ENCODE measurements at places on chromosomes 2 and 18.

DNA sequence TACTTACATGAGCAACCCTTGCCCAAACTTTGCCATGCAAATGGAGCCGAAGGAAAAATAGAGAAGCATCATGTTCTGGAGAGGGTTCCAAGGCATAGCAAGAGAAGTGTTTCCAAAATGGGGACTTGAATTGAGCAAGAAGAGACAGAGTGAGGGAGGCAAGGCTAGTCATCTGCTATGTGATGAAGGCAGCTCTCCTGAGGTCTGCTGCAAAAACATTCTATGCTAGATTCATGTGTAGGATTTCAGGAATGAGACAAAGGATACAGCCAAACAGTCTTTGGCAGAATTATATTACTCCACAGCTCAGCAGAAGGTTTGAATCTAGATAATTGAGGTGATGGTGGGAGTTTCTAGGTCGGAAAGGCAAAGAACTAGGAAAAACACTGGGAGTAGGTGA lies 24.1 kb upstream of the MRPL19 start:
- no peak for DNase-seq

DNA sequence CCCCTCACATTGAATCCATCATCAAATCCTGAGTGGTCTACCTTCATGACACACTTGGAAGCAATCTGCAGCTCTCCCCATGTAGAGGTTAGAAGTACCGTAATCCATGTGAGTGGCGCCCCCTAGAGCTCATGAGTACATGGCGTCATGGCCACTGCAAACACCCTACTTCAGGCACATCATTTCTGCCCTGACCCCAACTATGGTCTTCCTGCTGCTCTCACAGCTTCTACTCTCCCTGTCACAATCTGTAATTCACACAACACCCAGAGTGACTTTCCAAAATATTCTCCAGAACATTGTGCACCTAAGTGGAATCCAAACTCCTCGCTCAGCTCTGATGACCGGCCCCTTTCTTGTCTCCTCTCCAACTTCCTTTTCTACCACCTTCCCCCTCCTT lies 141.9 kb downstream of the ANKRD44 start:
- DNase-seq: no peak

GRCh38 chr2:9538000-9538507 lies 17.6 kb downstream of the ADAM17 start:
- DNase-seq: peak; percentile 81

DNA sequence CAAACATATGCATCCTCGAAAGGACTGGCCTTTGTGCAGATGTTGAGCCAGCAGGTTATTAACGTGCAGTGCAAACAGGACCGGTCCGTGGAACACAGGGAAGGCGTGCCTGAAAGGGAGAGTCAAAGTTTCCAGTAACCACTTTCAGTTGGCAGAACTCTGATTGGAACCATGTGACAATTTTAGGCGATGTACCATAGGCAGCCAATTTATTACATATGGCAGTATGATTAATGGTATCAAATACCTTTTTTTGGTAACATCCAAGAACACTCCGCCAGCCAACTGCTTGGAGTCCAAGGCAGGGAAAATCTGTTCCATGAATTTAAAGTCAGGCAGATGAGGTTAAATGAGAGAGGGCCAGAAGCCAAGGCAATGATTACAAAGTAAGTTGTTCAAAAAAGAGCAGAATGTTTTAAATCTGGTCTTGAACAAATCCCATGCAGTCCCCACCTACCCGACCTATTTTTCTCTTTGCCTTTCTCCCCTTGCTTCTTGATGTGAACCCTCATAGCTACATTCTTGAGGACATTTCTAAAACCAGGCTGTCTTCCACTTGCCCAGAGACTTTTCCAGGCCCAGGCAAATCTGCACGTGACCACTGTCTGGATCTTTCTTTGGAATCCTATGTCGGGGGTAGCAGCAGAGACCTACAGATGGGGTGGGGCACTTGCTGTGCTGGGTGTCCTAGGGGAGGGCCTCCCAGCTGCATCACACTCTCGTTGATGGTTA lies 351.7 kb downstream of the HRH4 start:
- DNase-seq: no peak

- DNase-seq: no peak
Measured at GRCh38 chr18:5524660-5525059, 19.1 kb downstream of the EPB41L3 start.

DNA sequence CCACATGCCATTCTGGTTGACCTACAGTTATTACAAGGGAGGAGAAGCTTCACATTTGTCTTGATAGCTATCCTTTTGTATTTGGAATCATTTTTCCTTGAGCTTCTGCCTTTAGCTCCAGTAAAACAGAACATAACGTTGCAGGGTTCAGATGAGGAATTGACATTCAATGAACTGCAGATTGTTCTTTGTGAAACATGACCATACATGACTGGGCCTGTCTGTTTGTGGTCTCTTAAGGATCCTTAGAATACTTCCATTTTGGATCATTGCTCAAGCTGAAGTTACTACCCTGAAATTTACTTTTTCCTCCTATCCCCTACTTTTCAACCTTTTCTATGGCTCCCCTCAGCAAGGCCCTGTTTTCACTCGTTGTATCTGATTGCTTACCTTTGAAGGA lies 1281.7 kb upstream of the CELF4 start:
- DNase-seq: no peak

- peak; percentile 91 for DNase-seq
Measured at GRCh38 chr2:219453671-219454590, 19.3 kb downstream of the SPEG start.
